ENCODE measurements at places on chromosomes 11 and 22.

GRCh38 chr22:48752451-48753380 is 1075.0 kb downstream of the BRD1 start:
- DNase-seq = no peak

- no peak for DNase-seq
Observed at GRCh38 chr11:793556-793955, 3.7 kb upstream of the CEND1 start.

- no peak for DNase-seq
Observed at GRCh38 chr22:46295277-46295971, 1.2 kb upstream of the GTSE1 start.

- DNase-seq = no peak
Observed at GRCh38 chr11:116537709-116538108, 235.1 kb downstream of the BUD13 start.

DNA sequence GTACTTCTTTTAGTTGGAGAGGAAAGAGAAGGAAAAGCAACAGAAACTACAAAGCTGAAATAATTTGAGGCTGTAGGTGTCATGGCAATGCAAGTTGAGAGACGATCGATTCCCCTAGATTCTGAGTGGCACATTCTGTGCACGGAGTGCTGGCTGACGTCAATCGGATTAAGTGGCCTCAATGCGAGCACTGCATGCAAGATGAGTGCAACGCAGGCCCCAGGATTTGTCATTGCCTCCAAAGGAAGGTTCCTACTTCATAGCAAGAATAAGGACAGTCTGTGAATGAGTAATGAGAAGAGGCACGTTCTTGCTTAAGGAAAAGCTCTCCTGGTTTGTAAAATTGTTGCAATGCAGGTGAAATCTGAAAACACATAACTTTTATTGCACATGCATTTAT is 892.4 kb downstream of the KCNA4 start:
- no peak for DNase-seq

DNA sequence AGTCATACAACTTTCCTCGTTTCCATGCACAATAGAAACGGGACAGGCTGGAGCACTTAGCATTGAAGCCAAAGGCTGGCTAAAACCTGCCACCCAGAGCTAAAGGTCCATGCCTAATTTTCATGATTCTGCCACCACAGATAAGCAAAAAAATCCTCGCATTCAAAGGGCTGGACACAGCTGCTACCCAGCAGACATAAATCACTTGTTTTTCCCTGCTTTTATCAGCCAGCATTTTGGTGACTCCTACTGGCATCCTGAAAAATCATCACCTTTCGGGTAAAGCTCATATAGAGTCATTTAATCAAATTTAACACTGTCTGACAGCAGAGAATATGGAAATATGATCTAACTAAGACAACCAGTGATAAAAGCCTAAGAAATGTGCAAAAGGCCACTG is 37.9 kb downstream of the ALG9 start:
- DNase-seq = peak; percentile 1

- no peak for DNase-seq
Observed at GRCh38 chr11:90465553-90465952, 242.7 kb upstream of the CHORDC1 start.

- no peak for DNase-seq
Observed at GRCh38 chr22:40443732-40444131, 73.3 kb downstream of the SGSM3 start.

DNA sequence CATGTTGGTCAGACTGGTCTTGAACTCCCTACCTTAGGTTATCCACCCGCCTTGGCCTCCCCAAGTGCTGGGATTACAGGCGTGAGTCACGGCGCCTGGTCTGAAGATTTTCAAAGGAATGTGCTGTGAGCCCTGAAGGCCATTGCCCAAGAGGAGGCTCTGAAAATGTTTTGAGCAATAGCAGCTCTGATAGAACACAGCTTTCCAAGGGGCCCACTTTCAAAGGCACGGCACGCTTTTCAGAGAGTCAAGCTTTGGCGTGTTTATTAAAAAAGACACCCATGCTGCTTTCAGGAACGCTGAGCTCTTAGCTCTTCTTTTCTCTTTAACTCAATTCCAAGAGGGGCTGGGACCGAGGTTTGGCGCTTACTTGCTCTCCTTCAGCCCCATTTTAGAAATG is 73.8 kb upstream of the CDON start:
- DNase-seq = no peak

DNA sequence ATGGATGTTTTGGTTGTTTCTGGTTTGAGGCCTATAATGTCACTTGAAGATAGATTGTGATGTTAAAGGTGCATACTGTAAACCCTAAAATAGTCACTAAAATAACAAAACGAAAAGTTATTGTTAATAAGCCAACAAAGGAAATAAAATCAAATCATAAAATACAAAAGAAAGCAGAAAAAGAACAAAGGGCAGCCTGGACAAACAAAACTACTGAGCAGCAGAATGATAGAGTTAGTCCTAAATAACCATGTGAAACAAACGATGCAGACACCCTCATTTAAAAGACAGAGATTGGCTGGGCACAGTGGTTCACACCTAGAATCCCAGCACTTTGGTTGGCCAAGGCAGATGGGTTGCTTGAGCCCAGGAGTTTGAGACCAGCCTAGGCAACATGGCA is 90.9 kb upstream of the GAL start:
- DNase-seq = no peak

- no peak for DNase-seq
Observed at GRCh38 chr22:33889748-33890147, 30.5 kb downstream of the LARGE1 start.

- DNase-seq = no peak
Observed at GRCh38 chr11:66450560-66450959, 11.9 kb upstream of the MRPL11 start.

DNA sequence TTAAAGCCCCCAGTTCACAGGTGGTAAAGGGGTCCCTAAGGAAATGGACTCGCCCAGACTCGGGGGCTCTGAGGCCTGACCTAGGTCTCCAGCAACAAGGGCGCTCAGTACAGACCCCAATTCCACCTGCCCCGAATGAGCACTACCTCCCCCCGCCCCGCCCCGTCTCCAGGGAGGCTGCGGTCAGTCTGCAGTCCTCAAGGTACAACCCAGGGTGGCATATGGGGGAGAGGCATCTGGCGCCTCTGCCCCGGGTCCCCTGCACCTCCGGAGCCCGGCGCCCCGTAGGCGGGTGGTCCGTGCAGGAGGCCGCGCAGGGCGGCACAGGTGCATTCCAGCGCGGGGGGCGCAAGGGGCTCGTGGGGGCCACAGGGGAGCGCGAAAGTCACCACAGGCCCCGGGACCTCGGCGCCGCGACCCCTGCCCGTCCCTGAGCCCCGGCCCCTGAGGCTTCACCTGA is 361 bp downstream of the CTSD start:
- DNase-seq = no peak

GRCh38 chr11:40246983-40247382 is 1212.5 kb downstream of the LRRC4C start:
- DNase-seq = no peak

- DNase-seq = no peak
Observed at GRCh38 chr11:45662665-45663485, 2.5 kb downstream of the CHST1 start.

DNA sequence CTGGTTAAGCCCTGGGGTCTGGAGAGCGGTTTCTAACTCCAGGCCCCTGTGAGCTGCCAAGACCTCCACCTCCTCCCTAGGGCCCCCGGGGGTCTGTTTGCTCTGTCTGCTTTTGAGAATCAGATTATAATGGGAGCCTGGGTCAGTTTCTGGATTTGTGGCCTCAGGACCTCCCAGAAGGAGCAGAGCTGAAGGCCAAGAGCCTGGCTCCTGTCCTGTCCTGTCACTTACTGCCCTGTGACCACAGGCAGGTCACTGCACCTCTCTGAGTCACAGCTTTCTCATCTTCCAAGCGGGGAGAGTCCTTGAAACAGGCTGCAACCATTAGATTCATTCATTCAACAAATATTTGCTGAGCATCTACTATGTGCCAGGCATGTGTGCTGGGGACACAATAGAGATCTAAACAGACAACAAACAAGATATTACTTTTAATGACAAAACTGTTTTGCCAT is 87.3 kb upstream of the FGF3 start:
- no peak for DNase-seq

- DNase-seq = no peak
Observed at GRCh38 chr11:114392735-114393667, 7.3 kb downstream of the C11orf71 start.

DNA sequence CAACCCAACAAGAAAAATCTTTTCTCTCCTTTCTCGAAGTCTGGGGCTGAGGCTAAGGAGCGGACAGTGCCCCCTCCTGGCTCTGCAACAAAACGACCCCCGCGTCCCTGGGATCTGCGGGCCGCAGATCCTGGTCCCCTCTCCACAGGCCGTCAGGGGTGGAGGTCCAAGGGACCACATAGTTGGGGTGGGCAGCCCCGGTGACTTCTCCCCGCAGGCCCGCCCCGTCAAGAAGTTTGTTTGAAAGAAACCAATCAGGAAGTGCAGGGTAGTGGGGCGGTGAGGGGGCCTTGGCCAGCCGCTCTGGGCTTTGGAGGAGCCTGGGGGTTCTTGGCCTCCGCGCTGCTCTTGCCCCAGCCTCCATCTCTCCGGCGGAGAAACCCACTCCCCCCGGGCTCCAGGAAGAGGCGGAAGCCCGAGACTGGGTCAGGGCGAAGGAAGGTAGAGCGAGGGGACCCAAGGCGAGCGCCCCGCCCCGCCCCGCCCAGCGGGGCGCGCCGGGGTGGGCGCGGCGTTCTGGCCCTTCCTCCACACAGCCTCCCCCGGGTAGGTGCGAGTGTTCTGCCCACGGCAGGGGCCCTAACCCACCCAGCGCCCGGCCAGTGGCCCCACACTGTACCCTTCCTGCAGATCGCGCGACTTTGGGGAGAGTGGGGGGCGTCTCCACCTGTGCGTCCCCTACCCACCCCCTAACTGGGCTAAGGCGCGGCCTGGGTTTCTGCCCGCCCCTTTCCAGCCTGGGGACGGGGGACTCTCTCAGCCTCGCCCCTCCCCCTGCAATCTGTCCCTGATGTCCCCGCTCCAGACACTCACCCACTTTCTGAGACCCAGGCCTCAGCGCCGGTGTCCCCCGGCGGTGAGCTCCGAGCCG is 1.3 kb downstream of the TP53I11 start:
- DNase-seq = no peak

- no peak for DNase-seq
Observed at GRCh38 chr11:69637941-69638871, 2.8 kb upstream of the CCND1 start.

- no peak for DNase-seq
Observed at GRCh38 chr11:19907839-19908238, 195.2 kb downstream of the NAV2 start.

- DNase-seq = no peak
Observed at GRCh38 chr11:27204529-27204928, 158.5 kb downstream of the CCDC34 start.

DNA sequence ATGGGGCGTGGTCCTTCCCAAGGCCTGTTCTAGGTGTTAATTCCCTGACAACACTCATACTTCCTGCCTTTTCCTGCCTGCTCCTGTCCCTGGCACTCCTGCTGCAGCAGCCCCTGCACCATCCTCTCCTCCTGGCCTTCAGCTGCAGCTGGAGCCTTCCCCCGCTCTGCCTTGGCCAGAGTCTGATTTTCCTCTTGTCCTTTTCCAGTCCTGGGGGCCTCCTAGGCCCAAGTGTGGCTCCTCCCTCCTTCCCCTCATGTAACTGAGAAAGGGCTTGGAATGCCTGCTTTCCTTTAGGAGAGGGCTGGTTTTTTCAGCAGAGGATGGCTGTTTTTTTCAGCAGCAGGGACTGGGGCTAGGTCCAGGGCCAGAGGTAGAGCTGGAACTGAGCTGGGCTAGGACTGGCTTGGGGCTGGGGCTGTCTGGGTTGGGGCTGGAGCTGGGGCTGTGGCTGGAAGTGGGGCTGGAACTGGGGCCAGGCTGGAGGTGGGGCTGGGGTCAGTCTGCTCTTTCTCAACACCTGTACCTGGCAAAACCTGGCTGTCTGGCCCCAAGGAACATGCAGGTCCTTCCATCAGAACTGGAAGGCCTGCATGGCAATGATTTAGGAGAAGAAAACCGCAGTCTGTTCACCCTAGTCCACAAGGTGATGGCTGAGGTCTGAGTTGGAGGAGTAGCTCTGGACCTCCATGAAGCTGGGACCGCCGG is 23.6 kb downstream of the ZC3H7B start:
- no peak for DNase-seq

Measured in stimulated activated naive CD4-positive, alpha-beta T cell (primary cell).